GM10248 (cell line): ENCODE measurements at places on chromosomes 12 and 14.

DNA sequence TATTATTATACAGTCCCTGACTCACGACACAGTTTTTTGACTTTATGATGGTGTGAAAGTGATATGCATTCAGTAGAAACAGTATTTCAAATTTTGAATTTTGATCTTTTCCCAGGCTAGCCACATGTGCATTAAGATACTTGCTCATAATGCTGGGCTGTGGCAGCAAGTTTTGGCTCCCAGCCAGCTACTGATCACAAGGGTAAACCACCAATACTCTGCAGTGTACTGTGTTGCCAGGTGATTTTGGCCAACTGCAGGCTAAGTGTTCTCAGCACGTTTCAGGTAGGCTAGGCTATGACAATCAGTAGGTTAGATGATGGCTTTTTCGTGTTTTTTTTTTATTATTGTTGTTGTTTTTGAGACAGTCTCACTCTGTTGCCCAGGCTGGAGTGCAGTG, 69.4 kb upstream of the ACTN1 start:
- DNase-seq, result no peak

DNA sequence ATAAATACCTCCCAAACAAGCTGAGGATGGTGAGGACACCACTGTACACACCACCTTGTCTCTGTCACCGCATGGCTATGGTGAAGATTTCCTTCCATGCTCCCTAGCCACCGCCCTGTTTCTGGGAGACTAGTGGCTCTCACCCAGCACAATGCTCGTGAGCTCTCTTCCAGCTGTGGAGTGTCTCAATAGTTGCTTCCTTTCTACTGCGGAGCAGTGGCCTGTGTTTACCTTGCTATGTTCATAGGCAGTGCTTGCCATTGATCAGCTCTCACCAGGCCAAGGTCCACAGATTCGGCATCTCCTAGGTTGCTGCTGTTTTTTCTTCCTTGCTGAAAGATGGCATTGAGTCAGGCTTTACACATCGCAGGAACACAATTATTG, 313.6 kb upstream of the RTL1 start:
- no peak for DNase-seq

GRCh38 chr12:7190268-7191055, 976 bp downstream of the PEX5 start:
- DNase-seq, result no peak

- DNase-seq, result no peak
These were observed 138.7 kb downstream of the C12orf75 start for GRCh38 chr12:105469211-105469610.

DNA sequence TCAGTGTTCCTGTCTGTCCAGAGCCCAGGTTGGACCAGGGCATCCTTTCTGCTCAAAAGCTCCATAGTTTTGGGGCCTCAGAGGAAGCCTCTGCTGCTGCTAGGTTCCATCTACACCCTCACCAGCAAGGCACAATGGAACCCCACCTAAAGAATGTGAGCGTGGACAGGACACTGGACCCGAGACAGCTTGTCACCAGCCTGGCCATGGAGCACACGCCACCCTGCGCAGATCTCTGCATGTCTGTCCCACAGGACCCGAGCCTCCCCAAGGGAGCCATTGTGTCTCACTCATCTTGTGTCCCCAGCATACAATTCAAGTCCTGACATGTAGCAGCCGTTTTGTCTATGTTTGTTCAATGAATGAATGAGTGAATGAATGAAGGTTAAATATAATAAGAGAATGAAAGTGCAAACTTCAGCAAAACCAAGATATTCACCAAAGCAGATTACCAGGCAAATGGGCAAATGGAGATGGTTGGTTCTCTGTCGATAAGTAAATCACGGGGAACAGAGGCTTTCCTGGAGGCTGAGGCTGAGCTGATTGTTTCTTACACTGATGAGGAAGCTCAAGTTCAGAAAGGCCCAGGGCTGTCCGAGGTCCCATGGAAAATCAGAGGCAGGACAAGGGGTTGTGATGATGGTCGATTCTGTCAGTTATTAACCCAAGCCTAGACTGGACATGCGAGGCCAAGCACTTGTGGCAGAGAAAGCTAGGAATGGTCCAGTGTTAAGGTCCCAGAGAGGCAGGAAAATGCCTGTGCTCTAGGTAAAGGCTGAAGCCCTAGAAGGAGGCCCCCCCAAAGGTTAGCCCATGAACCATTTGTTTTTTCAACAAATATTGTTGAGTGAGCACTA, 27.0 kb downstream of the SERPINA3 start:
- no peak for DNase-seq

GRCh38 chr14:73759183-73759713, 45.1 kb upstream of the PNMA1 start:
- DNase-seq, result no peak

GRCh38 chr12:67942724-67943123, 46.5 kb upstream of the IFNG-AS1 start:
- DNase-seq, result no peak

DNA sequence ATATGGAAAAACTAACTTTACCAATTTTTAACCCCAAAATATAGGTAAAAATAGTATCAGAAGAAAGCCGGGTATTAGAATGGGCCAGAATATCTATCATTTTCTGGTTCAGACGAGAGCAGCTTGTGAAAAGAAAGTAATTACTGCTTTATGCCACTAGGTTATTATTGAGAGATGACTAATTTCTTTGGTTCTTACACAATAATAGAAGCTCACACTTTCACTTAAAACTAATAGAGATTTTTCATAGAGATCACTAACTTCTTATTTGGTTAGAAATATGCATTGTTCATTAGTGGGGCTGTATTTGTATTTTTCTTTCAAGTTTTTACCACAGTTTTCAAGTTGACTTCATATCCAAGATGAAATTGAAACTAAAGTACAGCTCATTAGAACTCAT, 1241.2 kb upstream of the FLRT2 start:
- DNase-seq, result no peak

DNA sequence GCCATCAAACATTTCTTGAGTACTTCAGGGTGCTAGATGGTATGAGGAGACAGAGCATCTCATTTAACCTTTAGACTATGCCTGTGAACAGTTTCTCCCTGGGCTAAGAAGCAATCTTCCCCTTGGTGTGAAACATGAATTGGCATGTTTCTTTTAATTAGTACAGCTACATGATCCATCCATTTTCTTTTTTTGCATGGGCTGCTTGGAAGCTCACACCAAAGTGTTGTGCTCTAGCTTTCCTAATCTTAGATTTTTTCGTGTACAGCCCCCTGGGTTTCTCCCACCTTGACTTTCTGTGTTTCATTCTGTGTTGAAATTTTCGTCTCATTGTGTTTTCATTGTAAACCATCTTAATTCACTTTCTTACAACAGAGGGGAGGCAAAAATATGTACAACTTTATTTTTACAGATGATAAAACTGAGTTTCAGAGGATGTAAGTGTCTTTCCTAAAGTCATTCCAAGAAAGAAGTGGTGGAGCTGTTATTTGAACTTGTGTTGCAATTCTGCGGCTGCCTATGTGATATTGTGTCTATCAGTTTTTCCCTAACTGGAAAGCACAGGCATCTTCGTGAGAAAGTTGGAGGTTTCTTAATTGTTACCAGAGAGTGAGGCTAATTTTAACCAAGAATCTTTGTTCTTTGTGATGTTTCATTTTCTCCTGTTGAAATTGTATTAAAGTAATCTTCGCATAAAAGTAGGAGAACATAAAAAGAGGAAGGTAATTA, 64.5 kb downstream of the DAAM1 start:
- DNase-seq, result no peak

DNA sequence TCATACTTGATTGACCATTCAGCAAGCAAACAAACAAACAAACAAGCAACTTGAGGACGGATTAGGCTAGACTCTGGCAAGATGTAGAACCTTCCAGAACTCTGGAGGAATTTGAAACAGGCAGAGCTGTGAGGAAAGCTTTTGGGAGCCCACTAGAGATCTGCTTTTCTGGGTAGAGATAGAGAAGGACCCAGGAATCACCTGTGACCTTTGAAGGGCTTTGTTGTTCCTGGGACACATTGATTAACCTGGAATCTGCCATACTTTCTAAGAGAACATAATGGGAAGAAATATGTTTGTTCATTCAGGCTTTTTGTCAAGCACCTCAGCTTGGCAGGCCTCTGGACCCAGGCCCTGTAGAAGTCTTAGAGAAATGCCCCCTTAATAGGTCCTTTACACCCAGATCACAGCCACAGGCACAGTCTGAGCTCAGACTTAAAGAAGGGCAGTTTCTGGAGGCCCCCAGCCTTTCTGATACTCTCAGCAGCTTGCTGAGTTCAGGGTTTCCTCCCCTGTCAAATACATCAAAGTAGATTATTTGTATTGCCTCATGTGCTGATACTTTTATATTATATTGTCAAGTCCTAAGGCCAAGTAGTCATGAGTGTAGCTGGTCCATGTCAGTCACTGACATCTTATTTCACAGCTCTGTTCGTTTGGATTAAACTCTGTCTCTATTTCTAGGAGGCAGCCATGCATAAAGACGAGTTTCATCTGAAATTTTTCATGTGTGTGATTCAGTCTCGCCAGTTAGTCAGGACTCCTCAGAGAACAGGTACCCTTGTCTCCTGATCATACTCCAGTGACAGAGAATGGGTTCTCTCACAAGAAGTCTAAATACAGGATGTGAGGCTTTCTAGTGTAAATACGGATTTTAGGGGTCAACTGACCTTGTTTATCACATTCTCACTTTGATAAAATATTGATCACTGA, 1.1 kb upstream of the SENP1 start:
- DNase-seq, result no peak

DNA sequence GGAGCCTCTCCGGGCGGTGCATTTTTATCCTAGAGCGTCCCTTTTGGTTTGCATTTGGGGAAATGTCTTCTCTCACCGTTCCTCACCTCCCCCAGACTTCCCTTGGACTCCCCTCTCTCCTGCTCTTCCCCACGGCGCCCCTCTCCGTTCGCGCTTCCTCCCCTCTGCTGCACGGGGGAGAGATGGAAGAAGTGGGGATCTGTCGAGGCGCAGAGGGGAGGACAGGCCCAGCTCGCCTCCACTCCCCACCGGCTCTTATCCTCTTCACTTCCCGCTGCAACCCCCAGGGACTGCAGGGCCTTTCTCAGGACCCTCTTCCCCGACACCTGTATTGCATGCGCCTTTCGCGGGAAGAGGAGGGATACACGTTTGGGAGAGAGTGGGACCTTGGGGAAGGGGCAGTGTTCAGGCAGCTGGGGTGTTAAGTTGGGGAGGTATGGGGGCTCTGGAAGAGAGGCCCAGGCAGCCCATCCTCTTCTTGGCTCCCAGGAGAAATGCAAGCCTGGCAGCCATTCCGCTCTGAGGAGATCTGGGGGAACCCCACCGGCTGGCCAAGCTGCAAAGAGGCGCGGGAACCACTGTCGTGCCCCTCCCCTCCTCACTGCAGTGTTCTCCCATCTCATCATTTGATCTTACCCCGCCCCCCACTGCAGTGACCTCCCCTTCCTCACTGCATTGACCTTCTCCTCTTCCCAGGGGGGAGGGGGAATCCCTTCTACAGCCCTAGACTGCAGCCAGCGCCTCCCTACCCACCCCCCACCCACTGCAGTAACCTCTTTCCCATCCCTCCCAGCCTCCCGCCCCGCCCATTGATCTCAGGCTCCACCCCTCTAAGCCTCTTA, 788 bp downstream of the ENO2 start:
- no peak for DNase-seq

GRCh38 chr12:22684140-22685118, 59.5 kb downstream of the ETNK1 start:
- no peak for DNase-seq

DNA sequence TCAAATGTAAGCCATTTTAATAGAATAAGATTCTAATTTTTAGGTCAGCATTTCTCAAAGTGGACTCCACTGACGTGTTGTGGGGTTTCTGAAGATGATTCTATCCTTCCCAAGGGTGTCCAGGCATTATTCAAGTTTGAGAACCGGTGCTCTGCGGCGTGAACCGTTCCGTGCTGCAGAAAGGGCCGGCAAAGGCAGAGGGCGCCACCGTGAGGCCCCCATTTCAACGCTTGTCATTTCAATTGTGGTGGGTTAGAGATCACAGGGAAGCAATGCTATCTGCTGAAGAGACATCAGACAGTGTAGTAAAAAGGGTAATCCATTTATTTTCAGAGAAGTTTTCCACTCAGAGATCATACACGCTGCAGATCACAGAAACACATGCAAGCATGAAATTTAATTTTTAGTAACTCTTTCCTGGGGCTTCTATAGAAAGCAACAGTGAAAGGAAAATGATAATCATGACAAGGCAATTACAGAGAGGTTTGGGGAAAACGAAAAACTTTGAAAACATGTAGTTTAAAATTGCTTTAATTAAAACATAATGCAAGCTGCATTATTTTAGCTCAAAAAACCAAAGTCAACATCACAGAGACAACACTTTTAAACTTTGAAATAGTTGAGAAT, 201.7 kb downstream of the EXOC5 start:
- peak; percentile 37 for DNase-seq

GRCh38 chr14:36130186-36130585, 46.3 kb downstream of the PTCSC3 start:
- no peak for DNase-seq
